ENCODE measurements at places on chromosomes 7 and 10. TPM values are rescaled to one million over a fixed set of nuclear protein-coding genes. Genes with fewer than 3 reads are reported as not detected.

DNAJC2 gene
- total RNA-seq = 20.9 TPM

GRCh38 chr7:138842111-138842510 lies 44.1 kb upstream of the ATP6V0A4 start:
- H3K27me3 ChIP-seq = no peaks in the 10 kb centered on the region
- no peak overlapping the region for H3K4me3 ChIP-seq
- DNase-seq = no peak
- H3K4me1 ChIP-seq = no peaks in the 10 kb centered on the region
- H3K36me3 ChIP-seq = no peaks in the 10 kb centered on the region
- no peak overlapping the region for H3K27ac ChIP-seq

DNA sequence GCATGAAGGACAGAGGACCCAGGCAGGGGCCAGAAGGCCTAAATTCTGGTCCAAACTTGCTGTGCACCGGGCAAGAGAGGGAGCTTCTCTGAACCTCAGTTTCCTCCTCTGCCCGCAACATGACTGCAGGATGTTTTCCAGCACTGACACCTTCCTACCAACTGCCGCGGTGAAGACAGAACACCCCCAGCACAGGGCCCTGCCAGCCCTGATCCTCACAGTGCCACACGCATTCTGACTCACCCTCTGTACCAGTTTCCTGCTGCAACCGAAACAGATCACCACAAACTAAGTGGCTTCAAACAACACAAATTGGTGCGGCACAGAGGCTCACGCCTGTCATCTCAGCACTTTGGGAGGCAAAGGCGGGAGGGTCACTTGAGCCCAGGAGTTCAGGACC lies 18.1 kb downstream of the MAD1L1 start:
- no peak overlapping the region for H3K4me3 ChIP-seq
- H3K27me3 ChIP-seq = no peaks in the 10 kb centered on the region
- no peak overlapping the region for H3K27ac ChIP-seq
- DNase-seq = no peak
- H3K4me1 ChIP-seq = no peaks in the 10 kb centered on the region

GRCh38 chr7:2872296-2872874 lies 28.3 kb upstream of the GNA12 start:
- DNase-seq = no peak
- no peak overlapping the region for H3K27ac ChIP-seq
- H3K4me3 ChIP-seq = no peak overlapping the region
- no peaks in the 10 kb centered on the region for H3K4me1 ChIP-seq

Data from gastrocnemius medialis (tissue), 4 donors.